Left cardiac atrium (tissue), 4 donors: ENCODE measurements at places on chromosomes 12 and 14. TPM values are rescaled to one million over a fixed set of nuclear protein-coding genes. Genes with fewer than 3 reads are reported as not detected.

The TMEM132C gene
- 12.8 TPM for total RNA-seq

- DNase-seq, result peak; percentile 88
Observed at GRCh38 chr12:20369305-20370013, 1.1 kb downstream of the PDE3A start.

DNA sequence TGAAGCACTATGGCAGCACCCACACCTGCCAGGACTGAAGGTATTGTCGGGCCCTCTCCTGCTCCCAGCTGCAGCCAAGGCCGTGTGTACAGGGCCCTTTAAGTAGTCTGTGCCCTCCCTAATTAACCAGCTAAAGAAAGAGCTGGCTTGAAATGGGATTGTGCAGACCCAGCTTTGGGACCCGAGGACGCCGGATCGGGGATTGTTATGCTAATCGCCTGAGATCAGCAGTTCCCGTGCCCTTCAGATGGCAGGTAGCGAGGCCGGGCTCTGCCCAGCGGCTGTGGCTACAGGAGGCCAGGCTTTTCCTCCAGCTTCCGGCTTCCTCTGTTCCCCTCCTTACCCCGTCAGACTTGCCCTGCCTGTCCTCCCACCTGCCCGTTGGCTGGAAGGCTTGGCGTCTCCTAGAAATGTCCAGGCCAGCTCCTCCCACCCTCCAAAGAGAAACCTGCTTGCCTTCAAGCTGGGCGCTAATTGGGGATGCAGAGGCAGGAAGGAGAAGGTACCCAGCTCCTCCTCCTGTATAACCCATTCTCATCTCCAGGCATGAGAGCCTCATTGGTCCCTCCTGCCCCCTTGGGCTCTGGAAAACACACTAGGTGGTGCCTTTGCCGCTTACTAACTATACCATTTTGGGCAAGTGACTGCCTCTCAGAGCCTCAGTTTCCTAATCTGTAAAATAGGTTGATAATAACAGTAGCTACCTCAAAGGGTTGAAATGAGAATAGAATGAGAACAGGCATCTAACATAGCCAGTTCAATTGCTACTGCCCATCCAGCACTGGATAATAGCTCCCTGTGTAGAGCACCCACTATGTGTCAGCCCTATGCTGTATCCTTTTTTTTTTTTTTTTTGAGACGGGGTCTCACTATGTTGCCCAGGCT is 25.8 kb upstream of the MSI1 start:
- DNase-seq, result no peak

GRCh38 chr14:104794099-104794498 is 1.4 kb downstream of the AKT1 start:
- peak; percentile 79 for DNase-seq

The SLC17A8 gene
- not detected for total RNA-seq

DNA sequence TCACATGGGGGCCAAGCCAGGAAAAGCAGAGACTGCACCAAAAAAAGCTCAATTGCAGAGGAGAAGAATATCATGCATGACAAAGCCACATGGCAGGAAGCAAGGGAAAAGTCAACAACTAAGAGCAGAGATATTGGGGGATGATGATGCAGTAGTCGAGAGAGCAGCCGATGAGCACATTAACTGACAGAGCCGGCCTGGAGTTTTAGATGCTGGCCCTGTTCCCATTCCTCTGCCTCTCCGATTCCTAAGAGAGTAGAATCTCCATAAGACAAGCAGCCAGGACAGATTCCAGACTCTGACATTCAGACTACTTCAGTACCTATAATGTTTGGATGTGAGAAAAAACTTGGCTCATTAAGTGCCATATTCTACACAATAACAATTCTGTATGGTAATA is 155.9 kb downstream of the KCNH5 start:
- no peak for DNase-seq

- no peak for DNase-seq
Observed at GRCh38 chr14:99718811-99719192, 34.7 kb downstream of the CYP46A1 start.

The CFAP251 gene
- total RNA-seq, result 1.3 TPM

The ABCC9 gene
- 46.7 TPM for total RNA-seq

GRCh38 chr14:68283378-68284123 is 464.0 kb downstream of the RAD51B start:
- DNase-seq, result peak; percentile 30

DNA sequence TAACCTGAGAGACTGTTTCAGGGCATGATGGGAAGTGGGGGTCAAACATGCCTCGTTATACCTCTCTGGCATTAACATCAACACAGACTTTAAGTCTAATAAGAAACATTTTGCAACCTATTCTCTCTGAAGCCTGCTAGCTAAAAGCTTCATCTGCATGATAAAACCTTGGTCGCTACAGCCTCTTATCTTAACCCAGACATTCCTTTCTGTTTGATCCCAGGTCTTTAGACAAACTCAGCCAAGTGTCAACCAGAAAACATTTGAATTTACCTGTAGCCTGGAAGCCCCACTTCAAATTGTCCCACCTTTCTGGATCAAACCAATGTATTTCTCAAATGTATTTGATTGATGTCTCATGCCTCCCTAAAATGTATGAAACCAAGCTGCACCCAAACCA is 9.1 kb downstream of the PPP2R3C start:
- no peak for DNase-seq

The CMA1 gene
- 5.2 TPM for total RNA-seq

The MARCHF9 gene
- total RNA-seq, result 11.7 TPM

DNA sequence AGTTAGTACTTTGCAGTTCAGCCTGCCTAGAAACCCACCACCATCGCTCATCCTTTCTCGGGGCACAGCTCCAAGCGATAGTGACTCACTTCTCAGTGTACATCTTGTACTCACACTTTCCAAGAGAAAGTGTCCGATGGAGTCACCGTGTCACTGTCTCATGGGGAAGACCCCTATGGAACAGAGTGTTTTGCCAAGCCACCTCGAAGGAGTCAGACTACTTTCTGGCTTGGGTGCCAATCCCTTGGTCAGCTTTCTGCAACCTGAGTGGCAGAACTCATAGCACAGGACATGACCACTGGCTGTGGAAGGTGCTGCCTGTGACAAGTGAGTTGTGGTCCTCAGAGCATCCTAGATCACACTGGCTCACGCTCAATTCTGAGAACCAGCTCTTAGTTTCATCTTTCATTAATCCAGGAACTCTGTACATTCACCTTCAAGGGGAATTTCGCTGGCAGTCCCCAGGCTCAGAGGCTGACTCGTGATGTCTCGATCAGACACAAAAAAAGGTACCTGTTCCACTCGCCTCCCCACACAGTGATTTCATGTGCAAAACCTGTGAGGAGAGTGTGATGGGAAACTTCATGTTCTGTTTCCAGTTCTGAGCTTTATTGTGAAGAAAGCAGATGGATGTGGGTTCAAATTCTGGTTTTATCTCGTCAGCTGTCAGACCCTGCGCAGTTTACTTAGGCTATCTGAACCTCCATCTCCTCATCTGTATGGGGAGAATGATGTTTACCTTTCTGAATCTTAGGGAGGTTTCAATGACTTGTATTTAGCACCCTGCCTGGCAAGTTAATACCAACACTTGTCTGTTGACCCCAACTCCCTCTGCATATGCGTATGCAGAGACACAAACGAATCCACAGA is 127.3 kb upstream of the CCND2 start:
- DNase-seq, result no peak

DNA sequence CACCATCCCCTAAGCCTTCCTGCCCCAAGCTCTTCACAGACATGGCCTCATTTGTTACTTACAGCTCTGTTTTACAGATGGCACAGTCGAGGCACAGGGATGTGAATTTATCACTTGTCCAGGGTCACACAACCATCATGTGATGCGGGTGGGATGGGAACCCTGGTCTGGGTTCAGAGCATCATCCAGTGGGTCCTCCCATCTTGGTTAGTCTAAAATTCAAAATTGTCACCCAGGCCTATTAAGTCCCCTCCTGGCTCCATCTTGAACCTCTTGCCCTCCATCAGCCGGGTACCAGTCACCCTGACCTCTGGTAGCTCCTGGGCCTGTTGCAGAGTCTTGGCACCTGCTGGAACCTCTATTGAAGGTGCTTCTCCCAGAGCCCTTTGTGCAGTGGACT is 52.9 kb downstream of the ACACB start:
- no peak for DNase-seq

GRCh38 chr14:52220924-52221811 is 46.3 kb upstream of the PTGDR start:
- DNase-seq, result no peak

GRCh38 chr12:80659512-80660063 is 47.8 kb upstream of the MYF6 start:
- no peak for DNase-seq

The NEUROD4 gene
- total RNA-seq, result not detected

The PIANP gene
- total RNA-seq, result 0.18 TPM

GRCh38 chr12:70722584-70723343 is 85.5 kb upstream of the PTPRB start:
- DNase-seq, result no peak

The TAS2R8 gene
- total RNA-seq, result 0.26 TPM

The ANO4 gene
- 0.71 TPM for total RNA-seq

DNA sequence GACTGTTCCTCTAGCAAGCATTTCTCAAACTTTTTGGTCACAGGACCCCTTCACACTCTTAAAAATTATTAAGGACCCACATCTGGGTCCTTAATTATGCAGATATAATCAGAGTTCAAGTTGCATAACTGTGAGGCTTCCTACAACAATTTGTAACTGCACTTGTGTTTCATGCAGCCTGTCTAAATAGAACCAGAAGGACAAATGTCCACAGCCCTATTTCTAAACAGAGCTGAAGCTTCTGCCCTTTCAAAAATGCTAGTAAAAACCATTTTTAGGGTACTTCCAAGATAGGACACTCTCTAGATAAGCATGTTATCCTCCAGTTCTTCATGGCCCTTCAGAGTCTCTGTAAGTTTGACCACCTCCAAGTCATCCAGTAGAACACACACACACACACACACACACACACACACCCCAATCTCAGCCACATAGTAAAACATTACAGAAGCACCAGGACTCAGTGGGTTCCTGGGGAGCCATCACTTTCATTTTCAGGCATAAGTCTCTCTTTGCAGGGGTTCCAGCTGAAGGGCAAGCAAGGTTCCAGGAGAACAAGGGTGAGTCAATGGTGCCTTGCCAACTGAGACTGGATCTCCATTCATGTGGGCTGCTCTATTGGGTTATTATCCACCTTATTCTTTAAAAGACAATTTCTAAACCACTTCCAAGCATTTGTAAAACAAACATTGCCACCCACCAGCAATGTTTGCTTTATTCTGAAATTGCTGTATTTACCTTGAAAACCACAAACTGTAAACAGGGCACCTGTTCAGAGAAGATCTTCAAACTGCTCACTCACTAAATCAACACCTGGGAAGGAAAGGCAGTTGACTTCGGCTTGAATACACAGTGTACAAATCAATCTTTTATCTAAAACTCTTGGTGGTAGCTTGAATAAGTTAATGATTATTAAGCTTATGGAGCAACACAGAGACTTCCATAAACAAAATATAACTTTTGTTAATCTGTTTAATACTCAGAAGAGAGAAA is 64.1 kb downstream of the ITPR2 start:
- no peak for DNase-seq

The SOAT2 gene
- not detected for total RNA-seq
